Left ventricle myocardium inferior (tissue), 1 donor: ENCODE measurements at places on chromosomes 3 and 15. TPM values are rescaled to one million over a fixed set of nuclear protein-coding genes. Genes with fewer than 3 reads are reported as not detected.
A peak's percentile ranks its signal among the peaks of the same experiment; 100 is the strongest.

DNA sequence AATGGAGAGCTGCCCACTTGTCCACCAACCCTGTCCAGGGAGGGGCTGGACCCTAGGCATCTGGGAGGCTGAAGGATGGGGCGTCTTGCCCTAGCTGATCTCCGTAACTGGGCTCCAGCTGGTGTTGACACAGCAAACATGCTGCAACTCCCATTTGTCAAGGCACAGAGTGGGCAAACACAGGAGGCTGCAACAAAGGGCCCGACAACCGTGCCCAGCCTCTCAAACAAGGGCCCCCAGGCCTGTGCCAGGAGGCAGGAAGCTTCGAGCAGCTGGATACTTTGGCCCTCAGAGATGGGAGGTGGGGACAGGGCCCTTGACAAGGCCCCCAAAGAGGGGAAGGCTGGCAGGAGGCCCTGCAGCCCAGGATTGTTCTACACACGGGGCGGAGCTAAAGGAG is 64.2 kb upstream of the TMEM115 start:
- DNase-seq = no peak

Gene CERS3
- total RNA-seq = 0.08 TPM

GRCh38 chr15:48929661-48930060 is 34.1 kb downstream of the SHC4 start:
- no peak for DNase-seq

- DNase-seq = no peak
Measured at GRCh38 chr15:69574506-69574905, 121.9 kb downstream of the RPLP1 start.

- no peak for DNase-seq
Measured at GRCh38 chr3:49670940-49671290, 3.2 kb upstream of the APEH start.

- no peak for DNase-seq
Measured at GRCh38 chr3:102165367-102165766, 269.4 kb upstream of the ZPLD1 start.

Gene NR2E3
- total RNA-seq = not detected

Gene CASR
- not detected for total RNA-seq

Gene IL17RC
- 35.0 TPM for total RNA-seq

DNA sequence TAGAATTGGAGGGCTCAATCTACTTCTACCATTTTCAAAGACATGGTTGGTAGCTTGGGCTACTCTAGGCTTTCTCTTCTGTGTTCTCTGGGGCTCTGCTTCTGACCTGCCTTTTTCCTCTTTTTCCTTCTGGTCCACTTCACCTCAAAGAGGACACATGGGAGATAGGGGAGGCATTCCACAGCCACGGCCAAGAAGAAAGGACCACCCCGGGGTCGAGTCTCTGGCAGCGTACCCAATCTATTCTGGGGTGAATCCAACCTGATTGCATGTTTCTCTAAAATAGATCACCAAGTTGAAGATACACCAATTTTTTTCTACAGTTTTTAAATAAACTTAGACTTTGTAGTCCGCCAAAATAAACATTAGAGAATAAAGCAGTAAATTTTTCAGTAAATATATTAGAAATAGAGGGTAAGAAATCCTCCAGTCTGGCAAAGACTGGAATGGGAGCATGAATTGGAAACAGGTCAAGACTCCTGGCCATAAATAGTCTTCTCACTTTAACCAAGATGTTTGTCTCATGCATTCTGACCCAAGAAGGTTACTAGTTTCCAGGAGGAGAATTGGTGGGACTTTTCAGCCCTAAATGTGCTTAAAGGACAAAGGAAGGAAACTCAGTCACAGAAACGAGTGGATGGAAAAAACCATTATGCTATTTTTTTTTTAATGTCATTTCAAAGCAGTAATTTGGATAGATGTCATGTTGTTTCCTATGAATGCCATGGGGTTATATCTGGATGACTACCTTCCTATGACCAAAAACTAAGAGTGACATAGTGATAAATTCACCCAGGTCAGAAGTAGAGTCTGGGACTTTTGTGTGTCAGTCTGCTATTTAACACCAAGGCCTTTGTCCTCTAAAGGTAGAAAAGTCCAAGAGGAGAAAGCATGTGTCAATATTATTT is 71.3 kb upstream of the PHLDB2 start:
- no peak for DNase-seq

DNA sequence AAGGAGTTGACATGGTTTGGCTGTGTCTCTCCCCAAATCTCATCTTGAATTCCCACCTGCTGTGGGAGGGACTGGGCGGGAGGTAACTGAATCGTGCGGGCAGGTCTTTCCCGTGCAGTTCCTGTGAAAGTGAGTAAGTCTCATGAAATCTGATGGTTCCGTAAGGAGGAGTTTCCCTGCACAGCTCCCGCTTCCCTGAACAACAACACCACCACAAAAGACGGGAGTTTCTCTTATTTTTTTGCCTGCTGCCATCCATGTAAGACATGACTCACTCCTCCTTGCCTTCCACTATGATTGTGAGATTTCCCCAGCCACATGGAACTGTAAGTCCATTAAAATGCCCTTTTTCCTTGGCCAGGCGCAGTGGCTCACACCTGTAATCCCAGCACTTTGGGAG is 22.7 kb downstream of the XXYLT1 start:
- no peak for DNase-seq

DNA sequence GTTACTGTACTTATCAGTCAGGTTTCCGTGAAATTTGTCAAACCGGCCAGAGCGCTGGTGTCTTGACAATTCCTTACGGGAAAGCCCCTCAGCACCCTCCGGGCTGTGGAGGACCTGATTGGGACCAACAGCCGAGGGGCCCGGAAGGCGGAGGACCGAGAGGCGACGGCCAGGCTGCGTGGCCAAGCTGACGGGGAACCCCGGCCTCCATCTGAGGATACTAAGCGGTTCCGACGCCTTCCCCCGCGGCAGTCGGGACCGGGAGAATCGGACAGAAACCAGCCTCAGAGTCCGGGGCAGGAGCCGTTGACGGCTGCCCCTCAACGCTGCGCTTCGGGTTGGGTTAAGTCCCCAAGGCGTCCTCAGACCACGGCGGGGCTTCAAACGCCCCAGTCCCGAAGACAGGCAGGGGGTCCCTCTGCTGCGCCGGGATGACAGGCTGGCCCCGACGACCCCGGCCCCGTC is 499 bp downstream of the ALDH1A2 start:
- DNase-seq = peak; percentile 38

DNA sequence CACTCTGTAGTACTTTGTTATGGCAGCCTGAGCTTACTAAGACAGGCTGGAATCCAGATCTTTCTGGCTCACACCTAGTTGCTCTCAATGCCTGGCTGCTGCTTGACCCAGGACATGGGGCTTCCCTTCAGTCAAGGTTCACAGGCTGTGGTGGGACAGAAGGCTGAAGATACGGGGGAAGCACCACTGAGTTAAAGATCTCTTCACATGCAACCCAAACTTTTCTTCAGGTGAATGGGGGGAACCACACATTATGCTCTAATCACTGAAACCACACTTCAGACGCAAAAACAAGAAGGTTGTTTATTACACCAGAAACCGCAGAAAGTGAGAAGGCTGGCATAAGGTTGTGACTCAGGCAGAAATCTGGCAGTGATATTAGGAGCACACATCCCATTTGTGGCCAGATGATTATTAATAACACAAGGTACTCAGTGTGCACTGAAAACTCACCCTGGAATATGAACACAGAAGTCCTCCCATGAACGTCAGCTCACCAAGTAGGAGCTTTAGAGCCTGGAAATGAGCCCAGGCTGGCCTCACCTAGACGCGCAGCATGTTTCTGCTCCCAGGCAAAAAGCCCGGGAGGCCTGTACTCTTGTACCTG is 230.5 kb upstream of the CHRNA7 start:
- peak; percentile 36 for DNase-seq

DNA sequence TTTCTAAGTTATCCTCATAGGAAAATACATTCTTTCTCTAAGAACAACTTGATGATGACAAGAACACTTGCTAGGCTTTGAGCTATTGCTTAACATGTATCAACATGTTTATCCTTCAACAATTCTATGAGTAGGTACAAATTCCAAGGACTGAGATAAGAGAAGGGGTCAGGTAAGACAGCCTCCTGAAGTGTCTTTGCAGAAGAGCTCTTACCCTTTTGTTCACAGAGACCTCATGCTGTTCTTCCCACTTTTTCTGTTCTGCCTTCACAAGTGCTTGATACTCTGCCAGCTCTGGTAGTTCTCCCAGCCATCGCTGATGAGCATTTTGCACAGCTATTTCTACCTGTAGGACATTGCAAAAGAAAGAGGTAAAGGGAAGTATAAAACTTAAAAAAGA is 50.9 kb downstream of the CEP152 start:
- no peak for DNase-seq

DNA sequence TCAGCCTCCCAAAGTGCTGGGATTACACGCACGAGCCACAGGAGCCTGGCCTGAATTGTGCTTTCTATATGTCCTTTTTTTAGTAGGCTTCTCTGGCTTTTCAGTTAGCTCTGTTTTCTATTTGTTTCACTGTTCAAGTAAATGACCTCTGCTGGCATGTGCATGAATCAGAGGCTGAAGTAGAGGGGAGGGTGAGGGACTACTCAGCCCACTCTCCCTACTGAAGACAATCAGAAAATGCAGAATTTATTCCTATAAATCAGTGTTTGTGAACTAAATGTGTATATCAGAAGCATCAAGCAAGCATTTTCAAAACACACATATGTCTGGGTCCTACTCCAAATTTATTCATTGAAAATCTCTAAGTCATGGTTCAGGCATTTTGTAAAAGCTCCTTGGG is 45.0 kb downstream of the ZMAT3 start:
- DNase-seq = no peak

GRCh38 chr3:50336452-50337174 is 4.0 kb downstream of the RASSF1 start:
- DNase-seq = no peak

GRCh38 chr3:155497930-155498647 is 204.6 kb upstream of the STRIT1 start:
- no peak for DNase-seq

Gene SLC22A13
- total RNA-seq = not detected

Gene CISH
- 16.6 TPM for total RNA-seq

DNA sequence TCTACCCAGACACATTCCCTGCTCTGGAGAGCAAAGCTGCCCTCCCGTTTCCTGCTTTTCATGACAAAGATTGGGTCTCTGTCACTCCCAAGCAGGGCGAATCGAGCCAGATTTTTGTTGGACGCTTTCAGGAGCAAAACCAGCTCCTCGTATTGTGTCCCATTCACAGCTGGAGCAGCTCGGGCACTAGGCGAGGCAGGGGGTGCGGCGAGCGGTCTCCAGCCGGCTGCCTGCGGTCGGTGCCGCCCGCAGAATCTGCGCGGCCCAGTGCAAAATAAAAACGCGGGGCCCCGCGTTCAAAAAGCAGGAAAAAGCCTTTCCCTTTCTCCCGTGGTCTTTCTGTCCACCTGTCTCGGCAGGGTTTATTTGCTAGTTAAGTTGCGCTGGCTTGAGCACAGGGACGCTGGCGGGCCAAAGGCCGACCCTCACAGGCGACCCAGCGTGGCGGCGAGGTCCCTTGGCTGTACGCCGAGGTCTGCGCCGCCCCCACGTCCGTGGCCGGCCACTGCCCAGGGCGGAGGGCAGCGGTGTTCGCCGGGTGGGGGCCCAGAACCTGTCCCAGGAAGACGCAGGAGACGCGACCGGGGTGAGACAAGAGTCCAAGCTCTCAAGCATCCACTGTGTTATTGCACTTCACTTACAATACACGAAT is 71.2 kb downstream of the CYP19A1 start:
- no peak for DNase-seq

DNA sequence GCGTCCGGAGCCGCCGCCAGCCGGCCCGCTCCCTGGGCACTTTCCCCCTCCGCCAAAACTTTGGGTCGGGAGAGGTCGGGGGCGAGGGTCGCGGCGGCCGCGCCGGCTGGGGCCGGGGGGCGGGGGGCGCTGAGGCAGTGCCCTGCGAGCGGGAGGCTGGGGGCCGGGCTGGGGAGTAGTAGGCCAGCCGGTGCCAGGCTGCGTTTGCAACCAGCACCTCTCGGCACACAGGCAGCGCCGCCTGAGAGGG is 452 bp downstream of the BBX start:
- no peak for DNase-seq

DNA sequence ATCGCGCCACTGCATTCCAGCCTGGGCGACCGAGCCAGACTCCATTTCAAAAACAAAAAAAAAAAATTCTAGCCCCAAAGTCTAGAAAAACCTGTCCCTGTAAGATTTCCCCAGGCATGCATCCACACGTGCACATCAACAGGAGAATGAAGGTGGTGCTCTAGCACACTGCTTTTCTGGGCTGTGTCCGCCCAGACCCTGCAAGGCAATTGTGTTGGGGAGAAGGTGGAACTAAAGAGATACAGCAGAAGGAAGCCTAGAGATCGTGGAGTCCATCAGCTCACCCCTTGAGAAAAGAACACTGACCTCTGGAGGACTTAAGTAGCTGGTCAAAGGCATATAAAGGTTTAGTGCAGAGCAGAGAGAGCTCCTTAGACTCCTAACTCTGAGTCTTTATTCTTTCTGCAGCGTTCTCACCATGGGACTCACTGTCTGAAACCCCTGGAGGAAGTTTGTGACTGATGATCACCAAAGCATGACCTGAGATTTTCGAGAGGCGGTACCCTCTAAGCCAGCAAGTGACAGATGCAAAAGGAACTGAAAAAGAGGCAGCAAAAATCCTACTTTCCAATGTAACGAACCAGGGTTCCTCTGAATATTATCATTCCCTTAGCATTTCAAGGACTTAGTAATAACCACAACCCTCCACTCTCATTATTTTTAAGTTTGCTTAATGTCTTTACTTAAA is 179.8 kb downstream of the MEX3B start:
- no peak for DNase-seq

DNA sequence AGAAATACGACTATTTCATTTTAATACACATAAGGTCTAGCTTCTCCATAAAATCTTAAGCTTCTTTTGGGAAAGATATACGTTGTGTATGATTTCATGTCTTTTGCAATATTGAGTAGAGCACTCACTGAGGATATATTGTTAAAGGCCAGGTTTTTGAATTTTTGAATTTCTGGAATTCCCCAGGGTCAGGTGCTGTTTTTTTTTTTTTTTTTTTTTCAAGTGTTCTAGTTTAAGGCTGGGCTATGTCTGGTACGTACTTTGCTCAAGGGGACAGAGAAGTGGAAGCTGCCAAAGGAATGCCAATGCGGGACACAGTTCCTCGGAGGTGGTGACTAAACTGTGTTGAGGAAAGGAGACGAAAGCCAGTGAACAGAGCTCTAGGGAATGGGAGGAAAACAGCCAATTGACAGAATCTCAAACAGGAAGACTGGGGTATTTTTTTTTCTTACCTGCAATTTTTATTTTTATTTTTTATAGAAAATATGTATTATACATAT is 510.5 kb upstream of the CBLB start:
- DNase-seq = no peak

GRCh38 chr3:53257465-53257864 is 1.6 kb upstream of the TKT start:
- DNase-seq = no peak

DNA sequence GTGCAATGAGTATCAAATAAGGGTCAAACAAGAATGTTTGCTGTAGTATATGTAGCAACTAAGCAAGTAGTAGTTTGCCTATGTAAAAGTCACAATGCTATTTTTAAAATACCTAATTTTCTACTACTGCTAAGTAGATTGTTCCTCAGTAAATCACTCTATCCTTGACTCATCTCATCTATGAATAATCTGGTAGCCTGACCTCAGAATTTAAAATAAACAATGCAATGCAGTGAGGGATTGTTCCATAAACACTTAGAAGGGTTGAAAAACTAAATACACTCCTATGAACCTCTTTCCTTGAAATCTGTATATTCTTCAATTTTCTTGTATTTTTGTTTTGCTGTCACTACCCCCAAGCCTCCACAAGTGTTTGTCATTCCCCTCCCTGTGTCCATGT is 253.3 kb downstream of the TBC1D5 start:
- DNase-seq = no peak
